Activated T-helper 2 cell treated with anti-CD3 and anti-CD28 coated beads, Interferon-gamma antibody, Interleukin-2, Interleukin-4, amounts not matched to agents 10 μg/mL and 5 μg/mL and 100 μg/mL, durations not matched to agents 14 hours and 24 hours and 36 hours (primary cell): ENCODE measurements at places on chromosomes 3 and 15.

DNA sequence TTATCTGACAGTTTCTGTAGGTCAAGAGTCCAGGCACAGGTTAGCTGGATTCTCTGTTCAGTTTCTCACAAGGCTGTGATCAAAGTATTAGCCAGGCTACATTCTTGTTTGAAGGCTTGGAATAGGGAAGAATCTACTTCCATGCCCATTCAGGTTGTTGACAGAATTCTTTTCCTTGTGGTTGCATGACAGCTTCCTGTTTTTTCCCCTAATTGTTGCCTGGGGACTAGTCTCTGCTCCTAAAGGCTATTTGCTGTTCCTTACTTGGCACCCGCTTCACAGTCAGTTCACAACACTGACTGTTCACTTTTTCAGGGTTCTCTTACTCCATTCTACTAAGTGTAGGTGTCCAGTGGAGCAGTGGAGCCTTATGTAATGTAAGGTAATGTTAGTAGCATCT, 115.4 kb upstream of the GBE1 start:
- no peaks in the 10 kb centered on the region for H3K36me3 ChIP-seq
- no peaks in the 10 kb centered on the region for H3K4me1 ChIP-seq
- no peak for DNase-seq
- H3K4me3 ChIP-seq: no peak overlapping the region

DNA sequence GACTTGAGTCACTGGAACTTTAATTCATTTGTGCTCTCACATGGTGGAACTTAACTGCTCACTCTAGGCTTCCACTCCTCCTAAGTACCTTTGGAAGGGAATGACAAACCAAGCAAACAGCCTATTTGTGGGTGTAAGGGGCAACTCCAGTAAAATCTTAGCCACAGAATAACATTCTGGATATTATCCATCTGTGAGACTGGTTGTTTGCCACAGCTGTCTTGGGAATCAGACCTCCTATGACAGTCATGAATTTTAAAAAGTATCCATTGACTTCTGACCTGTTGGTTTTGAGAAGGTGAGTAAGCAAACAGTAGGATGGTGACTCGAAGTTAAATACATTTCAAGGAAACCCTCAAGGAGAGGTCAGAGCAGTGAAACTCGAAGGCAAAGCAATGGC, 147.3 kb upstream of the CDIN1 start:
- DNase-seq: no peak
- no peaks in the 10 kb centered on the region for H3K36me3 ChIP-seq
- no peak overlapping the region for H3K27ac ChIP-seq
- H3K4me1 ChIP-seq: no peaks in the 10 kb centered on the region

DNA sequence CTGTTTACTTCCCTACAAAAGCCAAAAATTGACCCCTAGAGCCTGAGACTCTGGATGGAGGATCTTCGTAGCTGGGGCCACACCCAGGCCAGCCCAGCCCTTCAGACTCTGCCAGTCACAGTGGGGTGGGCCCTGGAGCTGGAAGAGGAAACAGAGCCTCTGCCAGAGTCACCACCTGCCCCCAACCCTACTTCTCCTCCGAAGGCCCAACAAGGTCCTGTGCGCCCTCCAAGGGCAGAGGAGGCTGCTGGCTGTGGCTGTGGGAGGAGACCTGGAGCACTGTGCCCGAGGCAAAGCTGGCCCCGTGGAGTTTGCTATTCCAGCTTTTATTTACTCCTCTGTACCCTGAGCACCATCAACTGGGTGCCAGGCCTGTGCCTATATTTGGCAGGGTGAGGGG, 19.0 kb downstream of the CISH start:
- DNase-seq: no peak
- H3K27me3 ChIP-seq: no peaks in the 10 kb centered on the region
- H3K4me1 ChIP-seq: peaks cover 74% of the 10 kb centered on the region
- H3K4me3 ChIP-seq: peak overlapping the region; percentile 55
- H3K27ac ChIP-seq: peak overlapping the region; percentile 98
- H3K36me3 ChIP-seq: peaks cover 37% of the 10 kb centered on the region

- H3K4me3 ChIP-seq: peak overlapping the region; percentile 60
- DNase-seq: peak; percentile 61
- peaks cover 40% of the 10 kb centered on the region for H3K4me1 ChIP-seq
- peaks cover 13% of the 10 kb centered on the region for H3K36me3 ChIP-seq
- peak overlapping the region; percentile 96 for H3K27ac ChIP-seq
- no peaks in the 10 kb centered on the region for H3K27me3 ChIP-seq
These were observed 24.7 kb upstream of the MCTP2 start for GRCh38 chr15:94206463-94207167.

- no peaks in the 10 kb centered on the region for H3K36me3 ChIP-seq
- no peak overlapping the region for H3K27ac ChIP-seq
- DNase-seq: no peak
- peaks cover 57% of the 10 kb centered on the region for H3K27me3 ChIP-seq
These were observed 6.0 kb upstream of the GATA2 start for GRCh38 chr3:128498901-128499530.

DNA sequence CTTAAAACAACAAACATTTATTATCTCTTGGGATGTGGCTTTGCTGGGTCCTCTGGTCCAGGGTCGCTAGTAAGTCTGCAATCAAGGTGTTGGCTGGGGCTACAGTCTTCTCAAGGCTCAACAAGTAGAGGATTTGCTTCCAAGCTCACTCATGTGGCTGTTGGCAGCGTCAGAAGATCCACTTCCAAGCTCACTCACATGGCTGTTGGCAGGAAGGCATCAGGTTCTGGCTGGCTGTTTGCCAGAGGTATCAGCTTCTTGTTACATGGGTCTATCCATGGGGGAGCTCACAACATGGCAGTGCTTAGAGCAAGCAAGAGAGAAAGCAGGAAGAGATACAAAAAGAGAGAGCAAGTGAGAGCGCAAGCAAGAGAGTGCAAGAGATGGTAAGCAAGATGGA, 15.0 kb upstream of the BNC1 start:
- H3K36me3 ChIP-seq: no peaks in the 10 kb centered on the region
- H3K27ac ChIP-seq: no peak overlapping the region
- no peaks in the 10 kb centered on the region for H3K4me1 ChIP-seq
- no peak for DNase-seq
- H3K4me3 ChIP-seq: no peak overlapping the region

DNA sequence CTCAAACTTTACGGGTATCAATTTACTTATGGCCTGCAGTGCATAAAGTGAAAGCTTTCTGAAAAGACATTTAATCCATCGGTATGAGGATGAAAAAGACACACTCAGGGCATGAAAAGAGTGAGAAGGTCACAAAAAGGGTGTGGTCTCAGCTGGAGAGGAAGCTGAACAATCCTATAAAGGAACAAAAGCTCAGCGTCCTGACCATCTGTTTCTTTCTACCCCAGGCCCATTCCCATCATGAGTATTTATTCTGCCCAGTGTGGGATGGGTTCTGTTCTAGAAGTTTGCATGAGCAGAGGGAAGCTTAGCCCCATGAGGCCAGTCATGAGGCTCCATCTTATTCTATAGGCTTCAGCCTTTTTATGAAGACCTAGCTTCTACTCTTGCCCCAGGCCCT, 144.6 kb downstream of the LPP start:
- no peak for DNase-seq
- peaks cover 5% of the 10 kb centered on the region for H3K27me3 ChIP-seq
- peaks cover 34% of the 10 kb centered on the region for H3K36me3 ChIP-seq
- H3K4me3 ChIP-seq: no peak overlapping the region
- H3K4me1 ChIP-seq: peaks cover 74% of the 10 kb centered on the region

DNA sequence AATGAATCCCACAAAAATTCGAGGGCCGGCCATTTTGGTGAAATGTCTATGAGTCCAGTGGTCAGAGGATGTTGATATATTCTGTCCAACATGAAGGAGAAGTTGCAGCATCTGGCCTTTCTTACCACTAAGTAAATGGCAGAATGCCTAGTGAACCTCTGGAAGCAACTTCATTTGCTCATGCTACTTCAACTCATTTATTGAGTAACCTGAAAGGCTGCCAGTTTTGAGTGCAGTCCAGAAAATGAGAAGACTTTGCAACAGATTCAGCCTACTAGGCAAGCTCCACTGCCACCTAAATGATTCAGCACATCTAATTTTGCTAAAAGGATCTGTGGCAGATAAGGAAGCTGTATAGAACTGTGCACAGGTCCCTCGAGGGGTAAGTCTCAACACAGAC, 265.0 kb downstream of the OPA1 start:
- no peak overlapping the region for H3K4me3 ChIP-seq
- H3K27me3 ChIP-seq: peaks cover 29% of the 10 kb centered on the region
- no peak overlapping the region for H3K27ac ChIP-seq
- H3K36me3 ChIP-seq: no peaks in the 10 kb centered on the region

GRCh38 chr3:94928921-94929320, 866.1 kb downstream of the NSUN3 start:
- H3K4me3 ChIP-seq: no peak overlapping the region
- no peak overlapping the region for H3K27ac ChIP-seq
- no peaks in the 10 kb centered on the region for H3K36me3 ChIP-seq
- no peak for DNase-seq
- no peaks in the 10 kb centered on the region for H3K4me1 ChIP-seq

DNA sequence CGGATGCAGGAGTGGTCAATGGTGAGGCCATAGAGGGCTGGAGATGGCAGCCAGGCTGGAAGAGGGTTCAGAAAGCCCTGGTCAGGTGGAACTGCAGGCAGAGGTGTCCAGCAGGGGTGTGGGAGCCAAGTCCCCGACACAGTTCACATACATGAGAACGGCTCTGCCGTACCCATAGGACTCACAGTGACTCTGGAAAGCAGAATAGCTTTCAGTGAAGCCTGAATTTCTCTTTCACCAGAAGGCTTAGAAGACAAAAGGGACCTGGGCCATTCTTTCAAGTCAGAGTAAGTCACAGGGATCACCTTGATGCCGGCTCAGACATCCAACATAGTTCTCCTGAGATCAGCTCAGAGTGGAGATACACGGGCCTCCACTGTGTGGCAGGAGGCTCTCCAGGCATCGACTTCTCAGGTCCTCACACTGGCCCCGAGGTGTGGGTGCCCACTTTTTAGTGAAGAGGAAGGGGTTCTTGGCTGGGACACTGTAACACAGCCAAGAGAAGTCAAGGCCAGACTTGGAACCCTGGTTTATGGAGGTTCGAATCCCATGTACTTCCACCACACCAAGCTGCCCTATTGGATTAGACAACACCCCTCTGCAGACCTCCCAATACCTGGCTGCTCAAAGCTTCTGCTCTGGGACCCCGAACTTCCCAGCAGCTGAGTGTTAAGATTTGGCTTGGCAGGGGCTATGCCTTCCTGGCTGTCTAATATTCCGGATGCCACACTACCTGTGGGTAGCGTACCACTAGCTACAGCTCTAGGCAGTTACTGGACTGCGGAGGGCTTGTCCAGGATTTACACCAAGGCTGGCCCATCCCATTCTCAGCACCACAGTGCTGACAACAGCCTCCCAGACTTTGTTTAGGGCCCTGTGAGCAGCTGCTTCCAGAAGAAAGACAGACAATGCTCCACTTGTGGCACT, 40.4 kb upstream of the RAB6B start:
- no peak for DNase-seq
- H3K4me1 ChIP-seq: no peaks in the 10 kb centered on the region
- H3K4me3 ChIP-seq: no peak overlapping the region
- peaks cover 4% of the 10 kb centered on the region for H3K27me3 ChIP-seq
- H3K27ac ChIP-seq: no peak overlapping the region
- H3K36me3 ChIP-seq: no peaks in the 10 kb centered on the region

DNA sequence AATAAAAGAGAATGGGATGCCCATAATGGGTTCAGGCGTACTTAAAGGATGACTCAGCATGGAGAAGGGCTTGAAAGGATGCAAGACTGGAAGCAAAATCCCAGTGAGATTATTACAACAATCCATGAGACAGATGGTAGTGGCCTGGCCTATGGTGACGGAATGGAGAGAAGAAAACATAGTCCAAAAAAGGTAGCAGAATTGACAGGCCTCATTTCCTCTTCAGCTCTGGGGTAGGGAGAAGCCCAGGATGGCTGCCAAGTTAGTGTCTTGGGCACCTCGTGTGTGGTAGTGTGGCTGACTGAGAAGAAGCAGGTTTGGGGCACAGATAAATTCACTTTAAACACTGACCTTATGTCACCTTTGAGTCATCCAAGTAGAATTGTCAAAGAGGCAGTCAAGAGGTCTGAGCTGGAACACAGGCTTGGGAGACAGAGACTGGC, 18.1 kb downstream of the MB21D2 start:
- H3K4me3 ChIP-seq: no peak overlapping the region
- H3K27me3 ChIP-seq: peaks cover 12% of the 10 kb centered on the region
- H3K4me1 ChIP-seq: peaks cover 55% of the 10 kb centered on the region
- no peak for DNase-seq

DNA sequence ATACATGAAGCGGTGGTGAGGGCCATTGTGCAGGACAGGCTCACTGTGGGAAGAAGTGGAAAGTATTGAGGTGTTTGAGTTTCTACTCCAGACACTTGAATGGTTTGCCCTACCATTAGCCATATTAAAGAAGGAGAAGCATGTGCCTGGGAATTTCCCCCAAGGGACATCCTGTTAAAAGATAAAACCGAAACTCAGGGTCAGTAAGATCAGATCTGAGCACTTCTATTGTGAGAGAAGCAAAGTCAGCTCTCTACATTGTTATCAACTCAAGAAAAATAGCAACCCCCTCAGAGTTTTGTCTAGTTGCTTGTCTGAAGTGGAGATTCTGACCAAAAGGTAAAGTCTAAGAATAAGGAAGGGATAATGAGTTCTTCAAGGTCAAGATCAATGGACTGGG, 269.8 kb downstream of the CHST2 start:
- H3K4me3 ChIP-seq: no peak overlapping the region
- no peak for DNase-seq
- no peaks in the 10 kb centered on the region for H3K36me3 ChIP-seq

- H3K27ac ChIP-seq: no peak overlapping the region
- H3K36me3 ChIP-seq: peaks cover 22% of the 10 kb centered on the region
- H3K4me1 ChIP-seq: no peaks in the 10 kb centered on the region
- no peaks in the 10 kb centered on the region for H3K27me3 ChIP-seq
- DNase-seq: no peak
These were observed 56.4 kb upstream of the ACTC1 start for GRCh38 chr15:34851751-34852150.

- H3K4me3 ChIP-seq: no peak overlapping the region
- no peak for DNase-seq
- no peak overlapping the region for H3K27ac ChIP-seq
- peaks cover 7% of the 10 kb centered on the region for H3K36me3 ChIP-seq
- H3K4me1 ChIP-seq: peaks cover 16% of the 10 kb centered on the region
These were observed 82.4 kb upstream of the STT3B start for GRCh38 chr3:31450345-31450744.

GRCh38 chr3:46440531-46441294, 24.0 kb downstream of the LTF start:
- H3K4me1 ChIP-seq: peaks cover 18% of the 10 kb centered on the region
- no peaks in the 10 kb centered on the region for H3K36me3 ChIP-seq
- peak overlapping the region; percentile 3 for H3K27ac ChIP-seq
- peaks cover 13% of the 10 kb centered on the region for H3K27me3 ChIP-seq
- DNase-seq: peak; percentile 28

DNA sequence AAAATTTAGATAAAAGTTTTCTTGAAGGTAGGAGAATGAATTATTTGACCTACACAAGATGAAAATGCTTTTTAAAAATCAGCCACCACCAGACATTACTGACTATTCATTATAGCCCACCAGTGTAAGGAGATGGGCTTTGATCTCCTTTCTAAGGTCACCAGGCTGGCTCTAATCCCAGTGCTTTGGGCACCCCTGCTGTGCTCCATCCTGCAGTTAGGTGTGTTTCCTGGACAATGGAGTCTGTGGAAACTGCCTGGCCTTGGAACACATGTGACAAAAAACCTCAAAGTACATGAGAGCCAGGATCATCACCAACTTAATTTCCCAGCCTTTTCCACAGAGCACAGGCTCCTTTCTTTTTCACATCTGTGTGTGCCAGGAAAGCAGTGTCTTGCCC, 260.9 kb downstream of the CHST2 start:
- peaks cover 1% of the 10 kb centered on the region for H3K27me3 ChIP-seq
- no peak for DNase-seq
- no peak overlapping the region for H3K27ac ChIP-seq
- no peak overlapping the region for H3K4me3 ChIP-seq
